T47D (cell line): ENCODE measurements at places on chromosomes 7 and 10.
A peak's percentile ranks its signal among the peaks of the same experiment; 100 is the strongest.

- DNase-seq, result no peak
Measured at GRCh38 chr10:116385994-116386809, 41.4 kb upstream of the PNLIPRP3 start.

- peak; percentile 66 for DNase-seq
Measured at GRCh38 chr7:123580406-123581161, 21.0 kb upstream of the ASB15 start.

- no peak for DNase-seq
Measured at GRCh38 chr7:4944939-4945338, 14.0 kb downstream of the MMD2 start.

DNA sequence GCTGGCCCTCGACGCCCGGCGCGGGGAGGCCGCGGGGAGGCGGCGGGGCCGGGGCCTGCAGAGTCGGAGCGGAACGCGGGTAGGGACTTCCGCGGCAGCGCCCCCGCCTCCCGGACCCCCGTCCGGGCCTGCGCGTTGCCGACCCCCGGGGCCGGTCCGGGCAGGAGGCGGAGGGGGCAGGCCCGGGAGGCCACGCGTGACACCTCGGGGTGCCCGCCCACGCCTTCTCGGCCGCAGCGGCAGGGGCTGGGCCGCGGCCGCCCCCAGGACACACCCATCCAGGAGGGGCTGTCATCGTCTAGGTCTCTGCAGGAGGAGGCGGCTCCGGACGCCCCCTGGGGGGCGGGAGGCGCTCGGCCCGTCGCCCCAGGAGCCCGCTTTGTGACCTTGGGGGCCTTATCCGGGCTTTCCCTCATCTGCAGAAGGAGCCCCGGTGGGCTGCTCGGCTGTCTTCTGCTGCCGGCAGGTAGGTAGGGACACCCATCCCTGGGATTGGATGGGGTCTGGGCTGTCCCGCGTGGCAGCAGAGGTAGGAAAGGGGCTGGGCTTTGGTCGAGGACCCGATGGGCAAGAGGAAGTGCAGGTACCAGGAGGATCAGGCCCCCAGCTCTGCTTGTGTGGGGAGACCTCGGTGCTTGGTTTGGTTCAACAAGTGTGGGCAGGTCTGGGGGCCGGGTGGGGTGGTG, 569 bp downstream of the ZNF316 start:
- peak; percentile 32 for DNase-seq

GRCh38 chr7:113873554-113874151, 45.2 kb downstream of the PPP1R3A start:
- DNase-seq, result no peak

GRCh38 chr7:22723637-22724036, 3.4 kb upstream of the IL6 start:
- DNase-seq, result no peak

- no peak for DNase-seq
Measured at GRCh38 chr10:44024356-44025116, 360.4 kb downstream of the CXCL12 start.

- no peak for DNase-seq
Measured at GRCh38 chr10:16901106-16901505, 83.9 kb upstream of the RSU1 start.

GRCh38 chr7:45582868-45583277, 8.7 kb downstream of the ADCY1 start:
- no peak for DNase-seq

DNA sequence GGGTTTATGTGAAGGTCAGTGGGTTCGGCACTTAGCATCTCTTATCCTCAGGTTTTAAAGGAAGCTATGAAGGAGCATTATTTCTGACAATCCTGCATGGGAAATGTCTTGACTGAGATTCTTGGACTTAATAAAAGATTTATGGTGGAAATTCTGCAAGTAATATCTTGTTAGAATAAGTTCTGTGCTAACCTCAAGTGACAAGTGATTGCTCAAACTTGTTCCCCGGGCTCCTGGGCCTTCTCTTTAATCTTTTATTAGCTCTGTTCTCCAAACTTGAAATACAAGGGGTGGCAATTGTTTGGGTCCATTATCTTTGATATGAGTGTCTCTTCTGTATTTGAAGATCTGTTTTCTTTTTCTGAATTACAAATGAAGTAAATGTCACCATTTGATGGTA, 140.6 kb upstream of the CTBP2 start:
- DNase-seq, result no peak

GRCh38 chr10:91557651-91558111, 75.2 kb downstream of the PPP1R3C start:
- DNase-seq, result no peak

DNA sequence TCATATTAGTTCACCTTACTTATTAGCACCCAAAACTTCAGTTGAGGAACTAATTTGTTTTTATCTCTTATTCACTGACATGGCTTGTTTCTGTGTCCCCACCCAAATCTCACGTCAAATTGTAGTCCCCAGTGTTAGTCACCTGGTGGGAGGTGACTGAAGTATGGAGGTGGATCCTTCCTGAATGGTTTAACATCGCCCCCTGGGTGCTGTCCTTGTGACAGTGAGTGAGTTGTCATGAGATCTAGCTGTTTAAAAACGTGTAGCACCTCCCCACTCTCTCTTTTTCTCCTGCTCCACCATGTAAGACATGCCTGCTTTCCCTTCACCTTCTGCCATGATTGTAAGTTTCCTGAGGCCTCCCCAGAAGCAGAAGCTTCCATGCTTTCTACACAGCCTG, 75.0 kb upstream of the HECTD2 start:
- DNase-seq, result peak; percentile 18
